NCI-H2029 (cell line): ENCODE measurements at places on chromosomes 13 and 19.

- DNase-seq, result no peak
Measured at GRCh38 chr13:43773602-43774001, 13.2 kb downstream of the ENOX1 start.

DNA sequence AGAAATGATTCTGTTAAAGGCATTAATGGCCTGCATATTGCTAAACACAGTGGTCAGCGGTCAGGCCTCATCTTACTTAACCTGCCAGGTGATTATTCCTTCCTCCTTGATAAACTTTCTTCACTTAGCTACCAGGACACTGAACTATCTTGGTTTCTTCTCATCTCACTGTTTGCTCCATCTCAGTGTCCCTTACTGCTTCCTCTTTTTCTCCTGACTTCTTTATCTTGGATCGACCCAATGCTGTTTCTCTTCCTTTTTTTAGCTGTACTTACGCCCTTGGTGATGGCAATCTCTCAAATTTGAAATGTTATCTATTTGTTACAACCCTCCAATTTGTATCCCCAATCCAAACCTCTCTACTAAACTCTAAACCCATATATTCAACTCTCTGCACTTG lies 7.8 kb upstream of the CLC start:
- DNase-seq, result no peak

GRCh38 chr19:29942404-29943261 lies 594 bp downstream of the URI1 start:
- DNase-seq, result peak; percentile 30

DNA sequence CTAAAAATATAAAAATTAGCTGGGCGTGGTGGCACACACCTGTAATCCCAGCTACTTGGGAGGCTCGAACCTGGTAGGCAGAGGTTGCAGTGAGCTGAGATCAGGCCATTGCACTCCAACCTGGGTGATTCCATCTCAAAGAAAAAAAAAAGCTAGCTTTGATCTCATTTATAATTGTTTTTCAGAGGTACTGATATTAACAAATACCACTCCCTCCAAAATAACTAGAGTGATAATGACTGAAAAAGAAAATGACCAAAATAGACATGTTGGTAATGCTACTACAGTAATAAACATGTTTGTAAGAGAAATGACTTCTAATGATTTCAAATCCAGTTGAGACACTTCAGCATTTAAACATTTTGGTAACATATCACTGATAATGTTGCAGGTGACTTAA lies 13.0 kb downstream of the PDCD5 start:
- DNase-seq, result no peak

- DNase-seq, result no peak
Measured at GRCh38 chr13:85204668-85205344, 594.4 kb downstream of the SLITRK6 start.

- DNase-seq, result no peak
Measured at GRCh38 chr19:33132425-33132824, 511 bp downstream of the WDR88 start.

DNA sequence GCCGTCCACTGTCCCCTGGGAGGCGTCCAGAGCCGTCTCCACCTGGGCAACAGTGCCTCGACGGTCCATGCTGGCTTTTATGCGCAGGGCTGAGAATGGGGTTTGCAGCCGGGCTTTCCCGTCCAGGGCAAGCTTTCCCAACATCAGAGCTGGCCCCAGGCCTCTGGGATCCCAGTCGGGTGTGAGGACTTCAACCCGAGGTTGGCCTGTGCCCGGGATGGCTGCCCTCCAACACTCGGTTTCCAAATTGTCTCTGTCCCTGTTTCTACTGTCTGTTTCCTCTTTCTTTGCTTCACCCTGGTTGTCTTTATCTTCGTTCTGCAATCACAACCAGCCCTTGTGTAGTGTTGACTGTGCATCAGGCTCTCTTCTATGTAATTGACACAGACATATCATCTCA lies at the start of gene IFNL4:
Gene IFNL4, minus strand, starts transcription at position 51 of the 400 bp plus-strand sequence.
- no peak for DNase-seq

- peak; percentile 41 for DNase-seq
Measured at GRCh38 chr13:111971891-111972780, 94.8 kb upstream of the SOX1 start.
